Effector memory CD8-positive, alpha-beta T cell (primary cell): ENCODE measurements at places on chromosomes 12 and 14.

DNA sequence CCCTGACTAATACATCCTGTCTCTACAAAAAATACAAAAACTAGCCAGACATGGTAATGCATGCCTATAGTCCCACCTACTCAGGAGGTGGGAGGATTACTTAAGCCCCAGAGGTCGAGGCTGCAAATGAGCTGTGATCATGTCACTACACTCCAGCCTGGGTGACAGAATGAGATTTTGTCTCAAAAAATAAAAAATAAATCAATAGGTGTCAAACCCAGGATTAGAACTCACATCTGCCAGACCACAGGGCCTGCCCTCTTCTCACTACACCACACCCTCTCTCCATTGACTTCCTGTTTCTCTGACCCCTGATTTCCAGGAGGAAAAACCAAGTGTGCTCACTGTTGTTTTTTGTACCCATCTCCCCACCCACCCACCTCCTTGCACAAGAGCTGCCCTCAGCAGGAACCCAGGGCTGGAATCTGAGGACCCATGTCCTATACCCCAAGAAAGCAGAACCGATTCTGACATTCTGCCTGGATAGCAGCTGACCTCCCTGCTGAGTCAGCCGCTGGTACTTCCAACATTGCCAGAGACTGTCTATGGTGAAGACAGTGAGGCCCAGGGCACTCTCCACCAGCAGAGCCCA lies 6.2 kb downstream of the CMKLR1 start:
- peaks cover 32% of the 10 kb centered on the region for H3K4me1 ChIP-seq
- H3K27me3 ChIP-seq = peaks cover 18% of the 10 kb centered on the region
- no peak overlapping the region for H3K4me3 ChIP-seq
- H3K27ac ChIP-seq = peak overlapping the region; percentile 35
- H3K36me3 ChIP-seq = peaks cover 7% of the 10 kb centered on the region
- no peak for DNase-seq

- H3K36me3 ChIP-seq = peaks cover 42% of the 10 kb centered on the region
- no peak for DNase-seq
- H3K27me3 ChIP-seq = no peaks in the 10 kb centered on the region
- H3K4me1 ChIP-seq = peaks cover 4% of the 10 kb centered on the region
Measured at GRCh38 chr12:101327051-101327450, 47.1 kb downstream of the UTP20 start.

DNA sequence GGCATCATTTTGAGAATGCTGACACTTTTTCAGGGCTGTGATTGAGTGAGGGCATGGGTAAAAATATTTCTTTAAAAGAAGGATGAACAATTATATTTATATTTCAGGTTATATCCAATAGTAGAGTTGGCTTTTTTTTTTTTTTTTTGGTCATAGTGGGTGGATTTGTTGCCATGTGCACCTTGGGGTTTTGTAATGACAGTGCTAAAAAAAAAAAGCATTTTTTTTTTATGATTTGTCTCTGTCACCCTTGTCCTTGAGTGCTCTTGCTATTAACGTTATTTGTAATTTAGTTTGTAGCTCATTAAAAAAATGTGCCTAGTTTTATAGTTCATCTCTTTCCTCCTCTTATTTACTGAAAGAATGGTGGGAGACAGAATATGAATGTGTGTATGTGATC lies 1.4 kb upstream of the RAB5B start:
- no peak overlapping the region for H3K4me3 ChIP-seq
- H3K36me3 ChIP-seq = peaks cover 5% of the 10 kb centered on the region
- H3K27me3 ChIP-seq = no peaks in the 10 kb centered on the region
- H3K27ac ChIP-seq = no peak overlapping the region
- H3K4me1 ChIP-seq = peaks cover 17% of the 10 kb centered on the region

GRCh38 chr12:105928436-105928835 lies 210.3 kb downstream of the NUAK1 start:
- H3K27ac ChIP-seq = no peak overlapping the region
- no peaks in the 10 kb centered on the region for H3K4me1 ChIP-seq
- H3K27me3 ChIP-seq = no peaks in the 10 kb centered on the region
- H3K36me3 ChIP-seq = no peaks in the 10 kb centered on the region
